ENCODE measurements at places on chromosomes 12 and 14.

DNA sequence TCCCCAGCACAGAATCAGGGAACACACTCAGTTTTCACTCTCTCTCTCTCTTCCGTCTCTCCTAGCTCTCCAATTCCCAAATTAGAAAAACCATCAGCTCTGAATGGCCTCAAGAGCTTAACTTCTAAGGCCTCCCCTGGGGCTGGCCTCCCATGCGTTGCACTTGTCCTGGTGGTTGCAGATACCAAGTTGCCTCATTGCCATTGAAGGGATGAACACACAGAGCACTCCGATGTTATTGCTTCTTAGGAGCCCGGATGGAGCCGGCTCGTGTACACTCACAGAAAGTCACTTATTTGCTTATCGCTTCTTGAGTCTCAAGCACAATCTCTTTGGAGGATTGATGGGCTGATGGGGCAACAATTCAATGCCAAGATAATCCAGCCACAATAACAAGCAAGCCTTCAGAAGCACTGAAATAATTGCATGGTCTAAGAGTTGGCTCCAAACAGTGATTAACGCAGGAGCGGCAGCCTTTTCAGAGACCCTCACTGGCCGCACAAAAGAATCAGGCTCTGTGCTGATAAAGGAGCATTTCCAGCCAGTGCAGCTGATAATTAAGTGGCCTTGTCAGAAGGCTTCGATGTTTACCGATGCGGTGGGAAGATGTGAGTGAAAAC is 175.8 kb upstream of the TMEM132C start:
- no peak for DNase-seq

GRCh38 chr12:132083614-132083940 is 60.5 kb downstream of the DDX51 start:
- no peak for DNase-seq

- DNase-seq, result no peak
Measured at GRCh38 chr12:99611117-99611516, 36.4 kb upstream of the GARIN6 start.

- DNase-seq, result no peak
Measured at GRCh38 chr12:118821386-118821925, 159.9 kb upstream of the SRRM4 start.

- no peak for DNase-seq
Measured at GRCh38 chr12:83074358-83074894, 387.7 kb downstream of the TMTC2 start.

DNA sequence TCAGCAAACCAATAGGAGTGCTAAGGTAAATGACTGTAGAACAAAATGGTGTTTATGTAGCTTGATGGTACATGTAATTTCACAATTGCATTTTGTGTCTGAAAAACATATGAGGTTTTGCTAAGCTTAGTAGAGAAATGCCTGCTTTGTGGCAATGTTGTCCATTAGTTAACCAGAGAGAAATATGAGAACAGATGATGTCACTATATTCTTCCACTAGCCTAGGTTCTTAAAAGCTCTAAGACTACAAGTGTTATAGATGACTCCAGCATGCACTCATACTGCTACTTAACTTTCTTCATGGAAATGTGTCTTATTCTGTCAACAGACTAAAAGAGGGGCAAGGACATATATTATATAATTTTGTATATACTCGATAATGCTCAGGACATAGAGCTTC is 309.4 kb downstream of the APAF1 start:
- no peak for DNase-seq

DNA sequence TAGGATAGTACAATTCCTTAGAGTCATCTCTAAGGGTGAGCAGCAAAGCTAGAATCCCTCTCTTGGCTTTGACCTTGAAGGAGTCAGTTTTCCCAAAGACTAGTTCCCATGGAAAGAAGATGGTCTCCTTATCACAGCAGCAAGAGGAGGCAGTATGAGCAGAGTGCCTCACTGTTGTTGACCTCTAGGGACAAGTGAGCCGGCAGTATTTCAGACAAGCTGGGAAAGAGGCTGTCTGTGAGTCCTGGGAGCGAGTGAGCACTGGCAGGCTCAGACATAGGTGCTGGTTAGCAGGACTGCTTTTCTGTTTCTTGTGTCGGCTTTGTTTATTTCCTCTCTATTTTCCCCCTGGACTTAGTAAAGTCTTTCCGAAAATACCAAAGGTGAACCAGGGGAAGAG is 60.7 kb downstream of the NTF3 start:
- DNase-seq, result no peak

- DNase-seq, result peak; percentile 57
Measured at GRCh38 chr12:57519796-57520052, 590 bp downstream of the DDIT3 start.

DNA sequence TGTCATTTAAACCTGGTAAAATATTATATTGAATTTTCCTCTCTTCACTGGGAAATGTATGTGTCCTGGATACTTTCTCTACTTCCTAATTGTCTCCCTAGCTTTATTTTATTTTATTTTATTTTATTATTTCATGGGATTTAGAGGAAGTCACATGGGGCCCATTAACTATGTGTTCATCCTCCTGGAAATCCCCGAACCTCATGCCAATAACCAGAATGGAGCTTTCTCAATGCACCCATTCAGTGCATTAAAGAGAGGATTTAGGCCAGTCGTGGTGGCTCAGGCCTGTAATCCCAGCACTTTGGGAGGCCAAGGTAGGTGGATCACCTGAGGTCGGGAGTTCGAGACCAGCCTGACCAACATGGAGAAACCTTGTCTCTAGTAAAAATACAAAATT is 1.3 kb upstream of the RPGRIP1 start:
- DNase-seq, result no peak

GRCh38 chr12:43066471-43066870 is 476.9 kb upstream of the PRICKLE1 start:
- no peak for DNase-seq

GRCh38 chr12:57156701-57157403 is 9.4 kb upstream of the LRP1-AS start:
- DNase-seq, result no peak

- DNase-seq, result no peak
Measured at GRCh38 chr12:66403746-66404145, 101.5 kb downstream of the HELB start.

DNA sequence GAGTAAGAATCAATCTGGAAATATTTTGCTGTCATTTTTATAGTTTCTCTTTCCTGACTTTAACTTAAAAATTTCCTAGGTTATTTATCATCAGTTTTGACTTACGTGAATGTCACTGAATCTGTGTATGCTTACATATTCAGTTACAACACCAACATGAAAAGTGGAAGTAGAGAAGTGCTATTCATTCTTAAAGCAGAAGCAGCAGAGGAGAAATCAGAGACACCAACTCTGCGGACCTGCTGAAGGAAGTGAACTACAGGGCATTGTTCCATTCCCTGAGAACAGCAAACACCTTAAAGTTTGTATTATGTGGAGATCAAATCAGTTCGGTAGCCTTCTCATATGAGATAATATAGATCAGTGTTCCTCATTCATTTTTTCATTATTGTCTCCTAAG is 34.1 kb downstream of the RAD51B start:
- DNase-seq, result no peak

- no peak for DNase-seq
Measured at GRCh38 chr12:50185301-50185895, 18.2 kb upstream of the CERS5 start.

GRCh38 chr14:80560800-80561657 is 349.7 kb upstream of the DIO2 start:
- no peak for DNase-seq

DNA sequence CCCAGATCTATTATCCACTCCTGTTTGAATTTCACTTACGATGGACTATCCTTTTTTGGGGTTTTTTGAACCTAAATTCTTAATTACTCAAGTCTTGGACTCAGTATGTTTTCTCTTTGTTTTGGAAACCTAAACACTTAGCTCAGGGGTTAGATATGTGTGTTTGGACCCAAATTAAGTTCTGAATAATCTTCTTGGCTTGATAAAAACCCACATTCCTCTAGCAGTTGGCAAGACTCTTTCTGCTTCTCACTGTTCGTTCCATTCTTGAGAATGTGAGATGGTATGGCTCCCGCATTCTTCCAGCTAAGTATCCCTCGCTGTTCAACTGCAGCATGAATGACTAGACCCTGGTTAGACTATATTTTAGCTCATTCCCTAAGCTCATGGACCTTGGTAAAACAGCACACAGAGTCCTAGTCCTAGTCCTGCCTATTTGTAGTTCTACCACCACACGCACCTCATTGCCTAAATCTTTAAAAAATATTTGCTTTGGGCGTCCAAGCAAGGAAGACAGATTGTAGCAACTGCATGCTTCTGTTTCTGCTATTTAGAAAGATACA is 860.0 kb downstream of the RPS29 start:
- no peak for DNase-seq

DNA sequence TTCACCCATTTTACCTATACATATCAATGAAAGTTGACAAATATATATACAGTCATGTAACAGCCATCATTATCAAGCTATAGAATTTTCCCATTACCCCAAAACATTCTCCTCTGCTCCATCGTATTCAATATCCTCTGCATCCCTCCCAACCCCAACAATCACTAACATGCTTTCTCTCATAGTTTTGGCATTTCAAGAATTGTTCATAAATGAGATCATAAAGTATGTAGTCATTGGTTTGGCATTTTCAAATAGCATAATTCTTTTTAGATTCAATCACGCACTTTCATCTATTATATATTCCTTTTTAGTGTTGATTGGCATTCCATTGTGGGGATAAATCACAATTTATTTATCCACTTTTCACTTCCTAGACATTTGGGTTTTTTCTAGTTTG is 866.0 kb upstream of the TMEM132C start:
- no peak for DNase-seq

DNA sequence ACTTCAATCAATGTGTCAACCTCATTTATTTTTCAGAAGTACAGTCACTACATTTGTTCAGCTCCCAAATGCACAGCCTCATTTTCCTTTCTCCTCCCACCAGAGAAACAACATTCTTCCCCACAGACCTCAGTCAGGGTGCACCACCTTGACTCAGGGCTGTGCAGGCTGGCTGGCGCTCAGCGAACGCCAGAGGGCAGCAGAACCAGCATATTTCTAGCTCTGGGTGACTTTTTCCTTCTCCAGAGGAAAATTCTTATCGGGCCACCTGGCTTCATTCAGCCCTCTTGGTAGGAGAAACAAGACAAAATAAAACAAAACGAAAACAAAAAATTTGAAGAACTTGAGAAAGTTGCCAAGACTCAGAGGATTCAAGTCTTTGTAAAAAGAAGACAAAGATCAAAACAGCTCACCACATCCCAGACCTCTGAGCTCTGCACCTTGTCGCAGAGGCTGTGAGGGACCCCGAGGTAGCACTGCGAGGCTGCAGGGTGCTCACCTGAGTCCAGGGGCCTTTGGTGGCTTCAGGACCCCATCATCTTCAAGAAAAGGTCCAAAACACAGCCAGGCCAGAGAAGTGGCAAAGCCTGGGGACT is 33.7 kb downstream of the PAH start:
- peak; percentile 38 for DNase-seq

DNA sequence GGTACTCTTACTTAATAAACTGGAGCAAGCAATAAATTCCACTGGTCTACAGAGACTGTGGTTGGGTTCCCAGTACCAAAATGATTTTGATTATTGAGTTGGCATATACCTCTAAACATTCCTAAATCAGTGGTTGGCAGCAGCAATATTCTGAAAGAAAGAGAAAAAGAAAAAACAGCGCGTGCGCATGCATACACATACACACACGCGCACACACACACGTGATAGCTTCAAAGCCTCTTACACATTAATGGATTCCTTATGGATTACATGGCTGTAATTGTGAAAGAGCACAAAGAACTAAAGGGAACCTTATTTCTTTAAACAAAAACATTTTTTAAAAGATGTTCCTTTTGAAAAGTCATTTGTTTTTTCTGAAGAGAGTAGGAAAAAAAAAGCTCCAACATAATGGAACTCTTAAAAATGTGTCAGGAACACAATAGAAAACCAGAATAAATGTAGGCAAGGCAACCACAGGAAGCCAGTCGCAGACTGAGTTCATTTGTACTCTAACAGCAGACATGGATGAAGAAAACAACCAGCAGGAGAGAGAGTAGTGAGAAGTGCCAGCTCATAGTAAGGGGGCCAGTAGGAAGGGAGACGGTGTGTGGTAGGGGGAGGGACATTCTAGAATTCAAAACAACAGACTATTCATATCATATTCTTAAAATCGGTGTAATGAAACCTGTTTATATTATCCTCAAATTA is 80.0 kb downstream of the DRAM1 start:
- no peak for DNase-seq

All from activated CD4-positive, CD25-positive, alpha-beta regulatory T cell treated with anti-CD3 and anti-CD28 coated beads, Interleukin-2, amount 50 U/mL, for 72 hours (primary cell).